ENCODE measurements at places on chromosomes 3 and 15.

DNA sequence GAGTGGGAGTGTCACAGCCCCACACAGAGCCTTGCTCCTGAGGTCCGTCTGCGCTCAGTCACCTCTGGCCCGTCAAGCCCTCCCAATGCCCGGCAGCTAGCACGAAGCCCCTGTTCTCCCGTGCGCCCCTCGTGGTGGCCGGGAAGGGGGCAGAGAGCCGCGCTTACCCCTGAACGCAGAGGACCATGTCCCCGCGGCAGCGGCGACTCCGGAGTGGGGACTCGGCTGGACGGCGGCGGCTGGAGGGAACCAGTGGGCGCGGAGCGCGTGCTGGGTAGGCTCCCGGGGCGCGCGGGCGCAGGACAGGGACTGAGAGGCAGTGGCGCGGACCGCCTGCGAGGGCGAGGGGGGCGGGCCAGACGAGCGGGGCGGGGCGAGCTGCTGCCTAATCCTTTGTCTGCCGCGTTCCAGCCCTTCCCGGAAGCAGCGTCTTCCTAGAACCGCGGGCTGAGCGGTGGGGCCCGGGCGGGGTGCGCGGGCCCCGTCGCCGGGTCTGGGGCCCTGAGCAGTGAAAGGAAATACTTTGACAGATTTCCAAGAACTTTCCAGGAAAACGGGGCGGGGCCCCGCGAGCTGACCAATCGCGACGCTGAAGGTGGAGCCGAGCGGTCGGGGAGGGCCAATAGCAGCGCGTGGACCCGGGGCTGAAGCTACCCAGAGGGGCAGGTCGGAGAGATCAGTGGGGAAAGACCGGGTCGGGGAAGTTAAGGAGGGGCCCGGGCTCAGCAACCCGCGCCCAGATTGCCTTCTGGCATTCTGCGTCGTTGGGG is at the start of gene CISH:
Gene CISH, minus strand, starts transcription at position 311 of the 770 bp plus-strand sequence. Its CDS starts 124 bp downstream, at position 187.
- DNase-seq = peak; percentile 98

DNA sequence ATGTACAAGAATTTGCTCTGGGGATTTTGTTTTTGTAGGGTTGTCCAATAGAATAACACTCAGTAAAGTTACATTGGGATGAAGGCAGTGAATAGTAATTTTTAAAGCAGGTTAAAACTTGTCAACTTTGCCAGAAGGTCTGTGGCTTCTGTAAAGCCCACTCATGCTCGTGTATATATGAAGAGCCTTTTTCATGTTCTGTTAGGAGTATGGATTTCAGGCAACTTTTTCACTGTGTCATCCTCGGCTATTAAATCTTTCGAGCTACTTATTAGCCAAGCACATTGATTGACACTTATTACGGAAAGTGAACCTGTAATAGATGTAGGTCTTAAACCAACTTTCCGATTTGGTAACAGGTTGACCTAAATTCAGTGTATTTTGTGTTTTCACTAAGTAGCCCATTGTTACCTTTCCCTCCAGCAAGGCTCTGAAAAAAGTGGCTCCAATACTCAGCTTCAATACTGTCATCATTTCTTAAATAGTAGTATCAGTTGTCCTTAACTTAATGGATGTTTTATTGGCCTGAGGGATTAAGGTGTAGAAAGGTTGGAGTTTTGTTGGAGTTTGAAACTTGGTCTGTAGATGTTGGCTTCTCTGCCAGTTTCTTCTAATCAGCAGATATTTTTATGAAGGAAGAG is 1.7 kb downstream of the PAK2 start:
- no peak for DNase-seq

DNA sequence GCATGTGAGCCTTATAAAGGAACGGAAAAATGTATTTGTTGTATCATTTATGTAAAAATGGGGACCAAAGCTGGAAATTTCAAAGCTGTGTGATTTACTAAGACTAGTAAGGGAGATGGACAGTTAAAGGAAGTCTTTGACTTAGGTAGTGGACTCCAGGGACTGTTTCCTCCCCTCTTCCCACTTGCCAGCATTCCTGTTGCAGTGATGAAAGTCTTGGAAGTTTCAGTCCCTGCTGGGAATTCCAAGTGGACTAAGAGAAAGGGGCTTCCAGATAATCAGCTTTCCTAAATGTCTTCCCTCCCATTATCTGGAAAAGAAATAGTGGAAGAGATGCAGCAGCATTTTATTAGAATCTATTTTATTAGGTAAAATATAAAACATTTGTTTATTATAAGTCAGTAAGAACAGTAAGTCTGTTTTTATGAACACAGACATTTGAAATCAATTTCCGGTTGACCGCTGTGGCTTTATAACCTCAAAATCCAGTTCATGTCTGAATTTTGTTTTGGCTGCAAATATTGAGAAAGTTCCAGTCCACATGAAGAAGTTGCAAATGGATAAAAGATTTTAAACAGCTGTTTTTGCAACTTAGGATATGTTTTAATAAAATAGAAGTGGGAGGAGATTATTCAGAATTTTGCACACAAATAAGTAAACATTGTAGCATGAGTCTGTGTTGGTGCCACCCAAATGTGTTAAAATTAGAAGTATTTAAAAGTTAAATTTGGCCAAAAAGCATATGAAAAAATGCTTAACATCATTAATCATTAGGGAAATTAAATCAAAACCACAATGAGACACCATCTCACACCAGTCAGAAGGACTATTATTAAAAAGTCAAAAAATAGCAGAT is 141.8 kb downstream of the IL20RB start:
- DNase-seq = no peak

DNA sequence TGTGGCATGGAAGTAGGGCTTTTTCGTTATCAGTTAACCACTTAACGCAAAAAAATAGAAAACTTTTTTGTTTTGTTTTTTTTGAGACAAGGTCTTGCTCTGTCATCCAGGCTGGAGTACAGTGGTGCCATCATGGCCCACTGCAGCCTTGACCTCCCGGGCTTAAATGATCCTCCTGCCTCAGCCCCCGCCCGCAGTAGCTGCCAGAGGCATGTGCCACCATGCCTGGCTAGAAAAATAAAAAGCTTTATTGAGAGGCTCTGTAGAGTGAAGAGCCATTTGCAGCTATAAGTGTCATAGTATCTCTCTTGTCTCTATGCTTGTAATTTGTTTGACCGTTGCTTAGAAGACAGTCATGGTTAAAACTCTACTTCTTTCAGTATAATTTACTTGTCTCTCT is 13.5 kb downstream of the PPP4R2 start:
- DNase-seq = no peak

GRCh38 chr15:64100958-64101357 is 5.2 kb downstream of the SNX1 start:
- no peak for DNase-seq

- no peak for DNase-seq
Measured at GRCh38 chr15:74432271-74432967, 1.3 kb downstream of the SEMA7A start.

DNA sequence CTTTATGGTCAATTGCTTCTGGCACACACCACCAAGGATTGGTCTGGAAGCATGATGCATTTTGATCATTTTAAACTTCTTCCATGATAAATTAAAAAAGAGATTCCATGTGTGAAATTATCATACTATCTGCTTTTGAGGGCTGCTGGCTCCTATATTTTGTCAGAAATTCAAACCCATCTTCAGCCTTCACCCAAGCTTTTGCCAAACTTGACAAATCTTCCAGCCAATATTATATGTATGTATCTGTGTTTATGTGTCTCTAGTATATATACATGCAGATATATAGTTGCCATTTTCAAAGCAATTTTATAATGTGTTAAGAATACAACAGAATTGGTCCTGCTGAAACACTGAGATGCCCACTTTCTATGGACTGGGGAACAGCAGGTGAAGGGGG is 275.7 kb downstream of the AGBL1 start:
- no peak for DNase-seq

GRCh38 chr3:55405436-55405835 is 81.7 kb downstream of the WNT5A start:
- no peak for DNase-seq

- DNase-seq = no peak
Measured at GRCh38 chr15:31563421-31563820, 236.8 kb downstream of the KLF13 start.

GRCh38 chr3:185009650-185010049 is 143.2 kb downstream of the C3orf70 start:
- no peak for DNase-seq

DNA sequence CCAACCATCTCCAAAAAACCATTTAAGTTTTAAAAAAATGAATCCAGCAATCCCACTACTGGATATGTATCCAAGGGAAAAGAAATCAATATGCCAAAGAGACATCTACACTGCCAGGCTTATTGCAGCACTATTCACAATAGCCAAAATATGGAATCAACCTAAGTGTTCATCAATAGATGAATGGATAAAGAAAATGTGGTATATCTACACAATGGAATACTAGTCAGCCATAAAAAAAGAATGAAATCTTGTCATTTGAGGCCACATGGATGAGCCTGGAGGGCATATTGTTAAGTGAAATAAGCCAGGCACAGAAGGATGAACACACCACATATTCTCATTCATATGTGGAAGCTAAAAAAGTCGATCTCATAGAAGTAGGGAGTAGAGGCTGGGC is 136.1 kb downstream of the FILIP1L start:
- no peak for DNase-seq

DNA sequence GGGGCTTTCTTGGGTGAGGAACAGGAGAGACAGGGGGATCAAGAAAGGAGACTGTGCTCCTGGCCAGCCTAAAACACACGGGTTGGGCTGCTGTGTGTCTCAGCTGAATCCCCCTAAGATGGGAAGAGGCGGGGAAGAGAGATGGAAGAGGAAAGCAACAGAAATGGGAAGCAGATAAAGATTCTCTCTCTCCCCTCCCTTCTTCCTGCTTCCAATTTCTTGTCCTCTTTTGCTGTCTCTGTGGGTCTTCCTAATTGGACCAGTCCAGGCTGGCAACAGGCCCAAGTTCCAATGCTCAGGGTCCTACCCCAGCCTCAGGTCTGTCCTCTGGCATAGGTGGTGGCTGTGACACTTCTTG is 7.1 kb downstream of the ISLR2 start:
- DNase-seq = no peak

- no peak for DNase-seq
Measured at GRCh38 chr15:68061602-68062001, 7.5 kb downstream of the PIAS1 start.

DNA sequence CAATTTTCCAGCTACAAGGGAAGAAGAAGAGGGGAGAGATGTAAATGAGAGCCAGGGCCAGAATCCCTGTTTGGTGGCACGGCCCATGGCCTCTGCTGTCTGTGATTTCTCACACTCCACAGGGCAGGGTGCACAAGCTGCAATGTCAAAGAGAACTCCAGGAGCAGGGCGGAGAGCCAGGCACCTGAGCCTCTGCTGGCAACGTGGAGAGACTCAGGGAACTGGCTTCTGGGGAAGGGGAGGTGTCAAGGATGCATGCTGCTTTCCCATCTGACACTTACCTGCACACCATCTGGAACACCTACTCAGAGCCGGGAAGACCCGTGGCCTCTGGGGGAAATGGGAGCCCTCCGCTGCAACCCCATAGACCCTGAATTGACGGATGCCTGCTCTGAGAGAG is 507.5 kb upstream of the NR2F2 start:
- DNase-seq = no peak

- no peak for DNase-seq
Measured at GRCh38 chr15:66873856-66874255, 171.8 kb downstream of the SMAD6 start.

DNA sequence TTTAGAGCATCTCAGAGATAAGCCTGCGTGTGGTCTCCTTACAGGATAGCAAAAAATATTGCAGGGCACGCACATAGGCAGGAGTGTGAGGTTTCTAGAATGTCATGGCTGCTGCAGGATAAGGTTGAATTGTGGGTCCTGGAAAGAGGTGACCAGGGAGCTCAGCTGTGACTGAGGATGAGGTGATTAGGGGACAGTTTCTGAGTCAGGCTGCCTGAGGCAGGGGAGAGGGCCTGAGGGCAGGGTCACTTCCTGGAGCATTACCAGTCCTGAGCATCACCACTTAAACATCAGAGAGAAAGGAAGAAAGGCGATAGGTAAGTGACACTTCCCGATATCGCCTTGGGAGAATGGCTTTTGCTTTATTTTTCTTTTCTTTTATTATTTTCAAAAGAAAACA is 813.8 kb downstream of the TUSC7 start:
- DNase-seq = no peak

DNA sequence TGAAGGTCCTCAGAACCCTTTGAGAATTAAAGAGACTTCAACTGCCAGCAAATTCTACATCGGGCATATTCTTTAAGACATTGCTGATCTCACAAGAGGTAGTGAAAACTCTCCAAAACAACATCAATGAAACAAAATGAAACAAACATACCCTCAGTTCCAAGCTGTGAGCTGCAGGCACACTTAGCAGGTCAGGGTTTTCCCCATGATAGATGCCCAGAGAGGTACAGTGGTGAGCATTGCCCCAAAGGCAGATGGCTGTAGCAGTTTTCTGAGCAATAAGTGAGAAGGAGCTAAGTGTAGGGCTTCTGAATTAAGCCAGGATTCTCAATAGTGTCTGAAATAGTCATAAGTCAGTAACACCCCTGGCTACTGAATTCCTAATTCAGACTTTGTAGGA is 96.1 kb upstream of the TSEN2 start:
- no peak for DNase-seq

DNA sequence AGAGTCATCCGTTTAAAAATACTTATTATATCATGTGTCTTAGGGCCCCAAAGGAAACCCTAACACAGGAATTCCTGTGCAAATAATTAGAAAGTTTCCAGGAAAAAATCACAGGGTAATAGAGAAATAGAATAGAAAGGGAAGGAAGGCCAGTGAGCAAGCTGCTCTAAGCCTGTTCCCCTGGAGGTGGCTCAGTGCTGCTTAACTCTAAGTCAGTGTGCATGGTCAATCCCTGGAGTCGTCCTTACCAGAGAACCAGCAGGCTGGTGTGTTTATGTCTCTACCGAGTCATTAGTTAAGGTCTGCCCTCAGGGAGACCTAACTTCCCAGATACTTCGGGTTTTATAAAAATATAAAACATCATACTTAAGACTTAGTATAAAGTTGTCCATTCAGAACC is 21.0 kb upstream of the MCF2L2 start:
- DNase-seq = no peak

DNA sequence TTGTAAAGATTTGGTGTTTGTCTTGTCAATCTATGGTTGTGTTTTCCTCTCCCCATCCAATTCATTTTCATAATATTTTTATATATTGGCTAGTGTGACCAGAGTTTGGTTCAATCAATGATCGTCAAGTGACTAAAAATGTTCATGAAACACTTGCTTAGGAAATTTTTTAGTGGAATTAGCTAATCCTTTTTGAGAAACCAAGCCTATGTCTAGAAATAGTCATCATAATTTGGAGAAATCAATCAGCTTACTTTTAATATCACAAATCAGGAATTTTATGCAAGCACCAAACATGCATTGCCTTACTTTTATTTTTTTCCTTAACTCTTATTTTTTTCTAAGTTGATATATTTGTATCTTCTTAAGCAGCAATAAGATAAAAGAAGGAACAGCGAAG is 403.1 kb upstream of the TBL1XR1 start:
- DNase-seq = no peak

DNA sequence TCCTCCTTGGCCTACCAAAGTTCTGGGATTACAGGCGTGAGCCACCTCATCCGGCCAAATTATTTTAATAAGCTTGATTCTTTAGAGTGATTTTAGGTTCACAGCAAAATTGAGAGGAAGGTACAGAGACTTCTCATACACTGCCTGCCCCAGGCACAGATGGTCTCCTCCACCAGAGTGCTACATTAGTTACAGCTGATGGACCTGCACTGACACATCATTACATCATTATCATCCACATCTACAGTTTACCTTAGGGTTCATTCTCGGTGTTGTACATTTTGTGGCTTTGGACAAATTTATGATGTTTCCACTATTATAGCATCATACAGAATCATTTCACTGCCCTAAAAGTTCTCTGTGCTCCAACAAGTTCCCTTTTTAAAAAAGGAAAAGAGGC is 4.4 kb upstream of the VPS8 start:
- DNase-seq = no peak

Data from activated CD4-positive, alpha-beta T cell treated with anti-CD3 and anti-CD28 coated beads, Interleukin-2, amount 50 U/mL, for 4 hours (primary cell).